HT1080 (cell line): ENCODE measurements at places on chromosomes 2 and 18.
A peak's percentile ranks its signal among the peaks of the same experiment; 100 is the strongest.

GRCh38 chr2:17736989-17737388 is 16.6 kb downstream of the SMC6 start:
- peak; percentile 68 for DNase-seq

DNA sequence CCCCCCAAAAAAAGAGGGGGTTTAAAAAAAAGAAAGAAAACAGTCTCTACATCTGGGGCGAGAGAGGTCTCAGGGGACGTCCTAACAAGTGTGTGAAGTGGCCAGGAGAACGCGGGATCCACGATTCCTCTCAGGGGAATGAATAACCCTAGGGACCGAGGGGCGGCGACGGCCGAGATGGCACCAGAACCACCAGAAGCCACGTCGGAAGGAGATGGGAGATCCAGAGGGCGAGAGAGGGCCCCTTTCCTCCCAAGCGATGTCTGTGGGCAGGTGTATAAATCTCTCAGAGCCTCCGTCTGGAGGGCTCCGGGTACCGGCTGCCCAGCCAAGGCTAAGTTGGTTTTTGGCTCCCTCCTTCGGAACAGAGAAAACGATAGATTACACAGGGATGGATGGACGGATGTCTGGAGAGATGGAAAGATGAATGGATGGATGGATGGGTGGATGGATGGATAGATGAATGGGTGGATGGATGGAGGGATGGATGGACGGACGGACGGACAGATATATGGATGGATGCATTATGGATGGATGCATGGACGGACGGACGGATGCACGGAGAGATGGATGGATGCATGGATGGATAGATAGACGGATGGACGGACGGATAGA is 1.7 kb downstream of the EPHA4 start:
- DNase-seq: no peak

- no peak for DNase-seq
These were observed 219.5 kb upstream of the SOX11 start for GRCh38 chr2:5472673-5473072.

DNA sequence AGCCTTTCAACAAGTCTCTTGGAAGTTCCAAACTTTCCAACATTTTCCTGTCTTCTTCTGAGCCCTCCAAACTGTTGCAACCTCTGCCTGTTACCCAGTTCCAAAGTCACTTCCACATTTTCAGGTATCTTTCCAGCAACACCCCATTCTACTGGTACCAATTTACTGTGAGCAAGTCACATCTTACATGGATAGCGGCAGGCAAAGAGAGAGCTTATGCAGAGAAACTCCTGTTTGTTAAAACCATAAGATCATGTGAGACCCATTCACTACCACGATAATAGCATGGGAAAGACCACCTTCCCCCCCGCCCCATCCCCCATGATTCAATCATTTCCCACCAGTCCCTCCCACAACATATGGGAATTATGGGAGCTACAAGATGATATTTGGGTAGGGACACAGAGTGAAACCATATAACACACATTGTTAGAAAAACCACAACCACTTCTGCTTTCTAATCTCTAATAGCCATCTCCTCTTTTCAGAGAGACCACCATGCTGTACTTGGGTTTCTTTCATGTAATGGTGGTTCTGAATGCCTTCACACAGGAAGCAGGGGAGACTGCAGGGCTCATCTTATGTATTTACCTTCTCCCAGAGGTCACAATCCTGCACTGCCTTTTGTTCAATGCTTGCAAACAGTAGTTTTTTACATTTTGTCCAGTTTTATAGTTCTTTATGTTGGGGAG is 46.0 kb upstream of the CALCRL start:
- no peak for DNase-seq

GRCh38 chr18:76880026-76880425 is 57.7 kb downstream of the ZNF236 start:
- no peak for DNase-seq

DNA sequence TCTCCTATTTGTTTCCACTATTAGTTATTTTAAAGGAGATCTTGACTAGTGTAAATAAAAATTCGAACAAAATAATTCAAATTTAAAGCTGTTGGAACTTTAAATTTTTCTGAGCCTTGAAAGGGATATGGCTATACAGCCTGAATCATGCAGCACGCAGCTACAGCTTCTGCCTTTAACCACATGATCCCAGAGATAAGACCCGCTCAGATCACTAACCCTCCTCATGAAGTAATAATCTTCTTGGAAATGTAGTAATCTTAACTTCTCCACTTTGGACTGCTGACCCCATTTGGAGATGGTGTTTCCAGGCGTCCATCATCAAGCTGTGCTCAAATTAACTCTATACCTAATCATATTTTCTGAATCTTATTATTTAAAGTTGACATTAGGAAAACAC is 336.6 kb downstream of the DSC3 start:
- DNase-seq: no peak

DNA sequence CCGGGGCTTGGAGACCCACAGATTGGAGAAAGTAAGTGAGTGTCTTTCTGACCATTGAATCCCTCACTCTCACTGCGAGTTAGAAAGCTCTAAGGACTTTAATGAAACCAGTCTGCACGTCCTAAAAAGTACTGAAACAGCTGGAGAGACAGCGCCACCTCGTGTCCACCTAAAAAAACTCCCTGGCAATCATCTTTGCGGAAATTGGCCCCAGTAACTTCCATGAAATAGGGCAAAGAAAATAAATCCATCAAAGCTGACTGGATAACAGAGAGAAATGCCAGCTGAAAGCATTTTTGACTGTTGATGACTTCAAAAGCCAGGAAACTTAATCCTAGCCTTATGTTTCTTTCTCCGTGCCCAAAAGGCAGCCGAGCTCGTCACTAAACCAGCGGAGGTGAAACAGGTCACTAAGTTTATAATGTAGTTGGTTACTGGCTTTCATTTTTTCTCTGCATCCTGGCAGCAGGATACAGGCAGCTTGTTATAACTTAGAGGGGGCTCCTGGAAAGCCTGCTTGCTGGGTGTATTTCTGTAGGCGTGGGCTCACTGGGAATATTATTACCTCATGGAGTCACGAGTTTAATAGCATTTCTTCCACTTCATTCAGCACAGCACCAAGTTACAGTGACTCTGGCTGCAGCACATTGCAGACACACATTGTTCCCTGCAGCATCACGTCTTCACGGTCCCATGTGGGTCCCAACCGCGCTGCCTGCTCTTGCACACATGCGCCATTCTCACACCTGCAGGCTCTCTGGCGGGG is 266.5 kb downstream of the HRH4 start:
- DNase-seq: peak; percentile 57

GRCh38 chr2:212032032-212032431 is 506.6 kb downstream of the ERBB4 start:
- DNase-seq: peak; percentile 73

DNA sequence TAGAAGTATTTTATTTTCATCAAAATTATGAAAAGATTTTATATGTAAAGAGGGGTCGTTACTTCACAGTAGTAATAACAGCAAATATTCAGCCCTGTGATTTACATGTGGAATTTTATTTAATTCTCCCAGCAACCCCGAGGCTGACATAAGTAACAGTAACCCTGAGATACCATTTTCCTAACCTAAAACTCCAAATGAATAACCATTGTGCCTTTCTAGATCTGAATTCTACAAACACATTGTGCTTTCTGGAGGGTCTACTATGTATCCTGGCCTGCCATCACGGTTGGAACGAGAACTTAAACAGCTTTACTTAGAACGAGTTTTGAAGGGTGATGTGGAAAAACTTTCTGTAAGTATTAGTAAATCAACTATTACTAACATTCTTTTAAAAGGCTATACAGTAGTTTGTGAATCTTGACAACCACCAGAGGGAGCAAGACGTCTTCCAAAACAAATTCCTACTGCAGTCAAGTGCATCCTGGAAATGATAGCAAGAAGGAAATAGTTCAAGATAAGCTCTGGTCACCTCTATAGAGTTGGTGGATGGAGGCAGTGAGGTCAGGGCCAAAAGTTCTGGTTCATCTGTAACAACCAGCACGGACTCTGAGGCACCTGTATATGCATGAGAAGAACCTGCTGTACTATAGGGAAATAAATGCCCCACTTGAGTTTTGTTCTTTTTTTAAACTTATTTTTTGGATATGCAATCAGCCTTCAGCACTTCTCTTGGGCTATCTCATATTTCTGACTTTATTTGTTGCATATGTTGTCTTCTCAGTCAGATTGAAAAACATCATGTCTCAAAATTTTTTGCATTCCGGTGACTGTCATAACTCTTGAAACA is 37.4 kb downstream of the ACTR2 start:
- DNase-seq: peak; percentile 68

- DNase-seq: no peak
These were observed 80.6 kb downstream of the ACOXL start for GRCh38 chr2:110812726-110813645.

- no peak for DNase-seq
These were observed 2.0 kb upstream of the TEX44 start for GRCh38 chr2:231590614-231591013.

DNA sequence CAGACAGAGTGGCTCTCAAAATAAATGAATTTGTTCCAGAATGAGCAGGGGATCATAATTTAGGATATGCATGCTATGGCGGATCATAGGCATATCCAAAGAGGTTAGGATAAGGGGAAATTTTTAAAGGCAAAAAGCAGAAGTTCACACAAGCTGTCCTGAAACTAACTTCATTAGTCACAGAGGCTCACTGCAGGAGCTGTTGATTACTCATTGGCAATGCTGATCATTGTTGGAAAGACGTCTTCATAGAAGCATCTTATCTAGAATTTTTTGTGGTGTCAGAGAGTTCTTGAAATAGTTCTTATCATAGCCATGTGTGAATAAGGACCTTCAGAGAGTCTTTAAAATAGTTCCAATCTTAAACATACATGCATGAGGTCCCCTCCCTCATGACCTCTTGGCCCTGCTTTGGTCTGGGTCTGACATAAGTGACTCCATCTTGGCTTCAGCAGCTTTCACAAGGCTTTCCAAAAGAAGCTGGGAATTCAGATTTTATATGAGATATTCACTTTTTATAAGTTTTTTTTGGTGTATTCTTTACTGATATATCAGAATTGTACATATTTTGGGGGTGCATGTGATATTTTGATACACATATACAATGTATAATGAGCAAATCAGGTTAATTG is 7.5 kb upstream of the CCDC195 start:
- DNase-seq: no peak

GRCh38 chr2:132909427-132909826 is 239.4 kb upstream of the LYPD1 start:
- DNase-seq: peak; percentile 30

- DNase-seq: no peak
These were observed 217.2 kb downstream of the TMEM163 start for GRCh38 chr2:134501476-134502091.

- DNase-seq: no peak
These were observed 1352.8 kb upstream of the SLC39A10 start for GRCh38 chr2:194304191-194304590.

- DNase-seq: no peak
These were observed 1.6 kb downstream of the OSR1 start for GRCh38 chr2:19356545-19357401.

GRCh38 chr18:6576718-6577375 is 152.7 kb upstream of the ARHGAP28 start:
- no peak for DNase-seq

DNA sequence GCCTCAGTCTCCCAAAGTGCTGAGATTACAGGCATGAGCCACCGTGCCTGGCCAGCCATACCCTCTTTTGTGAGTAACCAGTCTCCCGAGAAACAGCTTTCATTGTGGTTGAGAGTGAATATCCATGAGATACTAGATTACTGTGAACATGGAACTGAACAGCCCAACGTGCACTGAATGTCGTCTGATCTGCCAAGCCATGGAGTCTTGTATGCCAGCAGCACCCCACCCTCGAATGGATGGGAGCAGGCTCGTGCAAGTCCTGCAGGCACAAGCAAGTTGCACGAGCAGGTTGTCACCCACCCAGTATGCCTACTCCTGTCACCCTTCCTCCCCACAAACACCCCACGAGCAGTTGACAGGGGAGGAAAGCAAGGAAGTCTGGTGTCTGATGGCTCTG is 36.5 kb upstream of the TFCP2L1 start:
- no peak for DNase-seq

- DNase-seq: no peak
These were observed 65.1 kb downstream of the EDAR start for GRCh38 chr2:108923736-108924579.

GRCh38 chr2:67455219-67456142 is 58.3 kb downstream of the ETAA1 start:
- DNase-seq: no peak

DNA sequence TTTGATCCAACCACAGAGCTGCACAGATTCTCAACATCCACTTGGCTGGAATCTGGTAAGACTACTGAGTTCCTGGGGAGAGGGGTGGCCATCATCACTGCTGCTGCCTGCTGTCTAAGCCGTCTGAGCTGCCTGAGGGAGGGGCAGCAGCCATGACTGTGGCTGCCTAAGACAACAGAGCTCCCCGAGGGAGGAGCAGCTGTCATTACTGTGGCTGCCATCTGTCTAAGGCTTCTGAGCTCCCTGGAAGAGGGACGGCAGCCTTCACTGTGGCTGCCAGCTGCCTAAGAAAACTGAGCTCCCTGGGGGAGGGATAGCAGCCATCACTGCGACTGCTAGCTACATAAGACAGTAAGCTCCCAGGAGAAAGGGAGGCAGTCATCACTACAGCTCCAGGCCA is 584.4 kb downstream of the NR4A2 start:
- no peak for DNase-seq

- DNase-seq: peak; percentile 84
These were observed 46.2 kb upstream of the B3GNT2 start for GRCh38 chr2:62149708-62150107.

DNA sequence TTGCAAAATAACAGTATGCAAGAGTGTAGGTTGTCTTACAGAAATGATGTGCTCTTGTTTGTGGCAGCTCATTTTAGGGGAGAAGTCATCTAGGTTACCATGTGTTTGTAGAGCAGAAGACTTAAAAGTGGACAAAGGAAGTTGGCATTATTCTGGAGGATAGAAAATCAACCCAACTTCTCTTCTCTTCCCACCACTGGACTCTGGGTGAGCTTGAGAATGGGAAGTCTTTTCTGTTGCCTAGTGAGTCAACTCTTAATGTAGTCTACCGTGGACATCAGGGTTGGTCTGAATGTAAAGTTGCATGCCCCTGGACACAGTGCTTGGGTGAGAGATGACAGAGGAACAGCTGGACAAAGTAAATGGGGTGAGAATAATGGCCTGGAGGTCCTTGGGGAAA is 98.3 kb downstream of the FMNL2 start:
- DNase-seq: no peak
